Tibial artery (tissue), 4 donors: ENCODE measurements at places on chromosomes 2 and 18.

- DNase-seq = no peak
Measured at GRCh38 chr2:217271813-217272212, 411.9 kb upstream of the TNP1 start.

DNA sequence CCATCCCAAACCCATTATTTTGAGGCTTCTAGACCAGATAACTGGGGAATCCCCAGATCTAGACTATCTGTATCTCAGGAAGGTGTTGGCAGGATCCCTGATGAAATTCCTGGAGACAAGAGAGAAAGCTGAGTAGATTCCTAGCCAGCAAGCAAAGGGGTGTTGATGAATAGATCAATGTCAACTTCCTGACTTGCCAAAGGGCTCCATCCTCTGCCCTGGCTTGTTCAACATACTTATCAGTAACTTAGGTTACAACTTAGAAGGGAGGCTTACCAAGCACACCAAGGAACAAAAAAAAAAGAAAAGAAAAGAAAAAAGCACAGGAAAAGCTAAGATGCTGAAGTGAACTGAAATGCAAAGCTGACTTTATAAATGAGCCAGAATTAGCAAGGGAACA, 53.3 kb downstream of the TNS1 start:
- no peak for DNase-seq

- DNase-seq = no peak
Measured at GRCh38 chr2:47617028-47617427, 165.9 kb upstream of the MSH6 start.

DNA sequence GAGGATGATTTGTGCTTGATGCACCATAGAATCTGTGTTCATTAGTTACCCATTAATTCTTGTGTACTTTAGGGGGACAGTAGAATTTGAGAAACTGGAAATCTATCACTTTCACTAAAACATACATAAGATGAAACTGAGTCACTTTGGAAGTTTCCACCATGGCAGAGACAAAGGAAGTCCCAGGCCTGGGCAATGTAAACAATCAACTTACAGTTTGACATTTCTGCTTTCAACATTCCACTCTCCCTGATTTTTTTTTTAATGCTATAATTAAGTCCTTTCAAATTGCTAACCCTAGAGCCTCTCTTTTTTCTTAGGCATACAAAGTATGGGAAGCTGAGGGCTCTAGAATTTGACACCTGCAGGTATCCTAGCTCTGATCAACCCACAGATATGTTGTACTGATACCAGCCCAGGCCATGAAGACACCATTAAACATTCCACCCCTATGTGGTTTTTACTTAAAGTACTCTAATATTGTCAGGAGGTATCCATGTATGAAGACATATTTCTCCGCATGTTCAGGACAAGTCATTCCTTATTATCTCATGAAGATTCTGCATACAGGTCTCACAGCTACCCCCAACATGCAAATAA, 88.5 kb upstream of the GLS start:
- DNase-seq = no peak

GRCh38 chr2:232238108-232238507, 140.4 kb upstream of the ALPP start:
- no peak for DNase-seq

- DNase-seq = no peak
Measured at GRCh38 chr2:53036196-53036595, 731.4 kb upstream of the CHAC2 start.

GRCh38 chr2:142502402-142502801, 371.6 kb upstream of the LRP1B start:
- no peak for DNase-seq

- DNase-seq = no peak
Measured at GRCh38 chr18:63564561-63564960, 22.4 kb downstream of the SERPINB12 start.

- no peak for DNase-seq
Measured at GRCh38 chr2:54416166-54416813, 39.8 kb upstream of the SPTBN1 start.

DNA sequence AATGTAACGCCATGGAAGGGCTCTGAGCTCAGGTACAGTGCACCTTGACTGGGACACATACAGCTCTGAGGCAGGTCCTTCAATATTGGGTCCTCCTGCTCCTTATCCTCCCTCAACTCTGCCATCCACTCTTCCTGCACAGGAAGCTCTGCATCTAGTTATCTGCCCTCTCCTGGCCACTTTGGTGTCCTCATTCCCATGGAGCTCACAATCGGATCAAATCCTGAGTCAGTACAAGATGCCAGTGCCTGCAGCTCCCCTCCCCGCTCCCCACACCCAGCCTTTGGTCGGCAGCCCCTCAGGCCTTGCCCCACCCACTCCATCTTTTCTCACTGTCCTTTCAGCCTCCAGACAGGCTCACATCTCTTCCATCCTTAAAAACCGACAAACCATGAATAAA, 58.0 kb downstream of the LRRFIP1 start:
- no peak for DNase-seq

DNA sequence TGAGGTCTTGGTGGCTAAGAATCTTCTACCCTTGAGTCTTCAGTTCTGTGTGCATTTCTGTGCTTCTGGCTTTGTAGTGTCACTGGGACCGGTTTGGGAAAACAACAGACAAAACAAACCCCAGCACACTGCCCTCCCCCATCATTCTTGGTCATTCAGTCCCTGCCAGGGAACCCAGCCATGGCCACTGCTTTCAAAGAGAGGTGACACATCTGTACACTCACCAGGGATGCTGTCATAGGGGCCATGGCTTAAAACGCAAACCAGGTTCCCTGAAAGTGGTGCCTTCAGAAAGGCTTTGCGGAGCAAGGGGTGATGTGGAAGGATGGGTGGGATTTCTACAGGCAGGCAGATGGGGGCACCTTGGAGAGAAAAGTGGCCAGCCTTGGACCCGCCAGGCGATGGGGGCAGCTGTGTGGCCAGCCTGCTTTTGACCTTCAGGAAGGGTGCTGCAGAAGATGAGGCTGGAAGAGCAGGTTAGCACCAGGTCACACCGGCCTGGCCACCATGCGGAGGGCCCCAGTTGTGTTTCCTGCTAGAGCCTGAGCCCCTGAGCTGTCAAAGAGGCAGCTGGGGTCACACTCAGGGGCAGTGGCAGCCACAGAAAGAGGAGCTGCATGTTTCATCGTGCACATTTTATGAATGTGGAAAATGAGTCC, 101.3 kb downstream of the INHBB start:
- no peak for DNase-seq

GRCh38 chr18:58378411-58379379, 250.2 kb downstream of the ALPK2 start:
- DNase-seq = no peak

GRCh38 chr2:230828272-230828961, 36.3 kb upstream of the ITM2C start:
- DNase-seq = no peak

- DNase-seq = no peak
Measured at GRCh38 chr2:166067229-166067628, 60.6 kb downstream of the SCN1A start.

GRCh38 chr2:237662671-237663093, 35.3 kb downstream of the LRRFIP1 start:
- DNase-seq = peak; percentile 96

DNA sequence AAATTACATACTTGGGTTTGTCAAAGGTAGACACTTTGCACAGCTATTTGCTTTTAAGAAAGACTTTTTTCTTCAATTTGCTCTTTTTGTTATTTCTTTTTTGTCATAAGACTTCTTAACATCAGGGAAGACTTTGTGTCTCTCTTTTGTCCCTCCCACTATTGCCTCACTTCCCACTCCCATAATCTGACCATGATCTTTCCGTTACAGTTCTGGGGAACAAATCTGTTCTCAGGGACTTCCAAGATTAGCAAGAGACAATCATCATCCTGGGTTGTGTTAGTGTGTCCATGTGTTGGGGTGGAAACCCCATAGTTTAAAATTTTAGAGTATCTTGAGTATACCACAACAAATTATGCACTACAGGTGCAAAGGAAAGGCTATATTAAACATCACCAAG, 75.3 kb downstream of the REV1 start:
- DNase-seq = no peak

DNA sequence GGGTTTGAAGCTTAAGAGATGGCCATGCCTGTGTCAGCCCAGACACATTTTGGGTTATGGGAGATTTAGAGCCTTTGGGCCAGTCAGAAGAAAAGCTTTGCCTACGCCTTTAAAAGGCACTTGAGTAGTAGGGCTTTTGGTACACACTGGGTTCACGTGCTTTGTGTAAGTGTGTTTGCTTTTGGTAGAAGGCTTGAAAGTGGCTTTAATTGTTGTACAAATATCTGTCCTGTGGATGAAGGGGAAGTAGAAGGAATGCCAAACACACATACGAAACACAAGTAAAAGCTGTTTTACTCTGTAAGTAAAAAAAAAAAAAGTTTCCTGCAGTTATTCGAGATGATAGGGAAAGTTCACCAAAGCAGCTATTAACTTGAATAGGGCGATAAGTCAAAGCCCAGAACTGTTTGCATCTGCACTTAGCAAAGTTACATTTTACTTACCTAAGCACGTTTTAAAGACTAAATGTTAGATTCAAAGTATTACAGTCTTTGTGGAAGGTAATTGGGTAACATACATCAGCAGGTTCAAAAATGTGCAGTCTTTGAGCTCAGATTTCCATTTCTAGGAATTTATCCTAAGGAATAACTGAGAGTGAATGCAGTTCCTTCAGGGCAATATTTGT, 75.4 kb downstream of the STK25 start:
- DNase-seq = no peak

DNA sequence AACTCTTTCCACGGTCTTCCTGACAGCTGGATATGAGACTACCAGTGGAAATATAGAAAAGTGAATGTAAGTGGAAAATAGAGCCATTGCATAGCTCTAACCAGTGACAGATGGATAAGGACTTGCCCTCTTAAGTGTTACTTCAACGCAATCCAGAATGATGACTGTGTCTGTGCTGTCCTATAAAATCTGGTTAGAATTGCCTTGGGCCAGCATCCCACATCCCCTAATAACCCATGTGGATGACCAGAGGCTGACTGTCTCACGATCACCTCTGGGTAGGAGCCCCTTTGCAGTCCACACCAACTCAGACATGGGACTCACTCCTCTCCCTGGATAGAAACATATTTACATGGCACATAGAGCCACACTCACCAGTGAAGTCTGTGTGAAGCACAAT, 186.6 kb downstream of the C1D start:
- no peak for DNase-seq
